ENCODE measurements at places on chromosomes 7 and 10.

- DNase-seq, result no peak
Measured at GRCh38 chr7:133117452-133117851, 35.6 kb upstream of the CHCHD3 start.

DNA sequence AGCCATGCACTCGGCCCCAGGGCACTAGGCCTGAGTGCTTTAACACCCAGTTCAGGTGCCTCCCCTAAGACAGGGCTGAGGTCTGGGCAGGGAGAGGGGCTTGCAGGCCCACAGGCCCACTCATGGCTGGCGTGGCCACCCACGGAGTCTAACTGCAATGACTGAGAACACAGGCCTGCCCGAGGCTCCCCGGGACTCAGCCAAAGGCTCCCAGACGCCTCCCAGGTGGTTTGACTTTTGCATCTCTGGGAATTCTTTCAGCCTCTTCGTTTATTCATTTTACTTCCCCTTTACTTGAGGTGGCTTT, 37.3 kb downstream of the PTPRN2 start:
- no peak for DNase-seq

- DNase-seq, result no peak
Measured at GRCh38 chr10:37314862-37315261, 189.5 kb downstream of the ANKRD30A start.

- DNase-seq, result no peak
Measured at GRCh38 chr7:80623503-80624252, 14.8 kb upstream of the CD36 start.

- no peak for DNase-seq
Measured at GRCh38 chr10:3807211-3807927, 22.4 kb upstream of the KLF6 start.

DNA sequence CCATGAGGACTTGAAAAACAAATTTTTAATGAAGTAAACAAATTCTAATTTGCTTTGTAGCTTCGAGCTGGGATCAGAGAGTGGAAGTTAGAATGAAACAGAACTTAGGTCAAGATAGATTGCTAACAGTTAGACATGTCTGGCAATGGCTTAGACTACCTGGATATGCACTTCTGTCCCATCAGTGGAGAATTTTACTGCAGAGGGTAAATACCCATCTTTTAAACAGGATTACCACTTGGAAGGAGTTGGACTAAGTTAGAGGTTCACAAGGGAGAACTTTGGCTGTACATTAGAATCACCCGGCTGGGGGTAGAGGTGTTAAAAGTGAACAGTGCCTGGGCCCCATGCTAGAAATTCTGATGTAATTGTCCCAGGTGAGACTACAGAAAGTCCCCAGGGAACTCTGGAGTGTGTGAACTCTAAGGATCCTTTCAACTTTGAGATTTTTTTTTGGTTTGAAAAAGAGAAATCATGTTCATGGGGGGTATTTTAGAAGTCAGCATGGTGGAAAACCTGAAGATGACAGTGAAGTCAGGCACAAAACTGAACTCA, 35.5 kb downstream of the ENTPD1 start:
- no peak for DNase-seq

GRCh38 chr10:112313911-112314310, 30.7 kb downstream of the TECTB start:
- no peak for DNase-seq

GRCh38 chr10:29841724-29842649, 207.2 kb upstream of the SVIL start:
- DNase-seq, result peak; percentile 75

DNA sequence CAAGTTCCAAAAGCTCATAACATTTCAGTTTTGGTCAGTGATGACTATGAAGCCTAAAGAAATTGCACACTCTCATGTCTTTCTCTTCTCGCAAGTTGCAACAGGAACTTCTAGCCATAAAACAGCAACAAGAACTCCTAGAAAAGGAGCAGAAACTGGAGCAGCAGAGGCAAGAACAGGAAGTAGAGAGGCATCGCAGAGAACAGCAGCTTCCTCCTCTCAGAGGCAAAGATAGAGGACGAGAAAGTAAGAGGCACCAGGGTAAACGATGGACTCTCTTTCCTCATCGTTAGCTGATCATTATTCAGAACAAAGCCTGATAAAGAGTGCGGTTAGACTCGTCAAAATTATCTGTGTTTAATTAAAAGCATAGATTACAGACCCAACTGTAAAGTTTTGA, 94.7 kb downstream of the HDAC9 start:
- DNase-seq, result no peak

GRCh38 chr7:4931943-4932342, 27.0 kb downstream of the MMD2 start:
- DNase-seq, result no peak

GRCh38 chr7:47543714-47544113, 38.2 kb downstream of the TNS3 start:
- no peak for DNase-seq

DNA sequence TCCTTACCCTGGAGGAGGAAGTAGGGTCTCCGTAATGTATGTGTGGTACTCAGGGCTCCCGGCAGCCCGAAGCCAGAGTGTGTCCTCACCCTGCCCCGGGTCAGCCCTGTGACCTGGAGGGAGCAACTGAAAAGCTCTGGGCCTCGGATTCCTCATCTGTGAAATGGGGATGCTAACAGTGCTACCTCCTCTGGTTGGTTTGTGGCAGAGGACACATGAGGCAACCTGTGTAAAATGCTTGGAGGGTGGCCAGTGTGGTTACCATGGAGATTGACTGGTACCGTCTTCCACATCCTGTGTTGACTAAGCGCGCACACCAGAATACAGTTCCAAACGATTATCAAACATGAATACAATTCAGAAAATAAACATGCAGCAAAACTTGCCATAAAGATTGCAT, 163.8 kb upstream of the KLF6 start:
- no peak for DNase-seq

- no peak for DNase-seq
Measured at GRCh38 chr10:5827841-5828240, 14.6 kb upstream of the GDI2 start.

DNA sequence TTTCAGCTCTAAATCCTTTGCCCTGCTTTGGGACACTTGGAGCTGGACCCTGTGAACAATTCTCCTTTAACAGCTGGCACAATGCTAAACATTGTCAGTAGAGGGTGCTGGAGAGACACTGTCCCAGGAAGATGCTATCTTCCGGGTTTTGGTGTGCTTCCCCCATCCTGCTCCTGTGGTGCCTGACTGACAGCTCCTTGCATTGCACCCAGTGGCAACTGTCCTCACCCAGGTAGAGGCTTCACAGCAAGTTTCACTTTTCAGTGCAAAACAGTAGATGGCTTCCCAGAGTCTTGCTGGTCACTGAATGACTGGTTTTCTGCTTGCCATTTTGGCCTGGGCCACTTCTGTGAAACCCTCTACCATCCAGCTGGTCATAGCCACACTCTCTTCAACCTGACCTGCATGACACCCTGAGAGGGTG, 77.3 kb downstream of the CDC14C start:
- peak; percentile 20 for DNase-seq

DNA sequence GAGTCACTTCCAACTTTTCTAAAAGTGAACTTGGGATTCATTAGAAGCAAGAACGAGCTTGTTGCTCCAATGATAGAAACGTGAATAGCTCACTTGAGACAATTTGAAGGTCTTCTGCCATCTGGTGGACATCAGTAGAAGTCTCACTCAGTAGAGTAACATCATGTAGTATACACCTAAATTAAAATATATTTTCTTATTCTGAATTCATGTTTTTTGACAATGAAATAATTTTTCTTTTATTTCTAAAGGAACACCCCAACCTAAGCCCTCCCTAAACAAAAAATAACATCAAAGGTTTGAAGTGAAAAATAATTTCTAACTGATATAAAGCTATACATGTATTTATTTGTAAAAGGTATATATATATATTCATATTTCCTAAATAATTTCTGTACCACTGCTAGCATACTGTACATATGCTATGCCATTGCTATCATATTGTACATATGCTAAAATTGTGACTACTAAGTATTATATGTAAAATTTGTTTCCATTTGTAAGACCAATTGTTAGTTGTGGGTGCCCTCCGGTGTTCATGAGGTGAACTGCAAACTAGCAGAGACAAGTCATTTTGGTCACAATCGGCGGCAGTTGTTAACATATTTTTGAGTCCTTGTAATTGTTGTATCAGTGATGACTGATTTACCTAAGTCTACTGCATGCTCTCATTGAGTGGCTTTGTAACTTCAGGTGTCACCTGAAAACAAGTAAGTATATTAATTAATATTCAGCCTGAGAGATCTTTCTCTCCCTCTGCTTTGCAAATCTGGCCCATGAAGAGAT, 121.9 kb downstream of the PTPRZ1 start:
- peak; percentile 60 for DNase-seq

GRCh38 chr7:19754521-19755116, 18.8 kb downstream of the TMEM196 start:
- DNase-seq, result peak; percentile 37

DNA sequence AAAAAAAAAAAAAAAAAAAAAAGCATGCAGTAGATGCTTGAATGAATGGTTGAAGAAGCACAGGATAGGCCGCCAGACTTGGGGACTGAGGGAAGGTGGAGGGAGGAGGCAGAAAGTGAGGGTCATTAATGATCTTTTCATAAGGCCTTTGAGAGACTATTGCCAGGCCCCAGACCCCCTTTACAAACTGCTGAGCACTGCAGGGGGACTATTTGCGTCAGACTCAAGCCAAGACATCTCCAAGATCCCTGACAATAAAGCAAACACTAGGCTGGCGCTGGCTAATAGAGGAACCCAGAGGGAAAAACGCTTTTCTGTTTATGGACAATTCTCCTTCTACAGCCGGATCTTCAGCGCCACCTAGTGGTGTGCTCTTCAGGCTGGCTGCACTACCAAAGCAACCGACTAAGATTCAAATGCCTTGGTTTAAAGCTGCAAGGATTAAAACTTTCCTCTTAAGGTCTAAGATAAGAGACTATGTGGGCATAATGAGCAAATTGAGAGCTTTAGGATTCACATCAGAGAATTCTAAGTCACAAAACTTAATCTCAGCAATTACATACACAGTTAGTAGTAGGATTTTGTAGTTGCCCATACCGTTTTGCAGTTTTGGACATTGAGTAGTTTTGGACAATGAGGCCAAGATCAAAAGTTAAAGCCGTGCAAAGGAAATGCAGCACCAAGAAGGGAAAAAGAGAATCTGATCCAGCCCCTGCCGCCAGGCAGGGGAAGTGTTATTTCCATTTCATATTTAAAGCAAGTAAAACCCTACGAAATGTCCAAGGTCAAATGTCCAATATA, 17.9 kb upstream of the AGK start:
- DNase-seq, result peak; percentile 82

Data from muscle of back (tissue), 13 donors.